Renal cortex interstitium (tissue), 15 donors: ENCODE measurements at places on chromosomes 3 and 15. TPM values are rescaled to one million over a fixed set of nuclear protein-coding genes. Genes with fewer than 3 reads are reported as not detected.

GRCh38 chr3:193830791-193831191, 237.8 kb downstream of the OPA1 start:
- no peak for DNase-seq

Gene MOBP
- 0.17 TPM for polyA plus RNA-seq

DNA sequence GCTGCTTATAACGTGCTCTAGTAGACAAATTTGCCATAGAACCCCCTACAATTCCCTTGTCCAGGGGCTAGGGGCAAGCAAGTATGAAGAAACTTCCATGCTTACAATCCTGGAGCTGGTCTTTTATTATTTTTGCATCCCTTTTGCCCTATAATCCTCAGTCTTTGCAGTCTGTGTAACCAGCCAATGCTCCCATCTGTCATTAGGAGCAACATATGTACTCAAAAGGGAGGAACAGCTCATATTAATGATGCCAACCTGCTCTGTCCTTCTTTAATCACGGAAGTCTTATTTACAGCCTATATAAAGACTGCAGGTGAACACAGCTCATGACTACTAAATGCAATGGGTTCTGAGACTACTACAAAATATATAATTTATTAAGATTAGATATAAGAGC, 263.3 kb downstream of the ZIC1 start:
- DNase-seq: no peak

GRCh38 chr3:192866804-192867203, 50.9 kb downstream of the MB21D2 start:
- DNase-seq: no peak

Gene LIPC
- polyA plus RNA-seq: 15.4 TPM

Gene NTRK3
- 9.1 TPM for polyA plus RNA-seq

DNA sequence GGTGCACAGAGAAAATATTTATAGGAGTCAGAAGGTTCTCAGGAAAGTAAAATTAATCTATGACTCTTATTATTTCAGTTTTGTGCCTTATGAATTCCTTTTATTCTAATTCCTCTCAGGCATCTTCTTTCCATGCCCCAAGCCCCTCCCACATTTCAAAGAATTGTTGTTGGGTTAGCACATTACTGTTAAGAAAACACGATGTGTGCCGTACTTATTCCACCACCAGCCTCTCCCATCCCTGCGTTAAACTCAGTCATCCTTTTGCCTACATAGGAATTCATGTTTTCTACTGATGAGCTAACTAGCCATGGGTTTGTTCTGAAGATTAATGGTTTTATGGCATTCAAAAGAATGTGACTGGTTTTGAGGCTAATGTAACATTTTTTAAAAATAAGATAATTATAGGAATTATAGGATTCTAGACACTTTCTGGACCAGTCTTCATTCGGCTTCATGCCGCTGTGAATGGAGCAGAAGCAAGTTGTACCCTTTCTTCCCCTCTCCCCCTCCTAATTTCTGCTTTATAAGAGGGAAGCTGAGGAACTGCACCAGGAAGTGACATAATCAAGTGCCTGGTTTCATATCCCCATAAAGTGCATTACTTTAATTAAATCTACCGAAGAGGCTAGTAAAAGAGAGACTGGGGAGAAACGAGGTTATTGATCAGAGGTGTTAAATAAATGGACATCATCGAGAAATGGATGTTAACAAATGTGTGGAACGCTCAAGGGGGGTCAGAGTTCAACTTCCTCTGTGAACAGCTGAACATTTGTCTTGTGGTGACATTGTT, 12.3 kb upstream of the MB21D2 start:
- no peak for DNase-seq
